Suppressor macrophage (primary cell): ENCODE measurements at places on chromosomes 16 and 17.

- no peak for DNase-seq
These were observed 21.5 kb downstream of the MARF1 start for GRCh38 chr16:15621456-15621855.

GRCh38 chr16:75506107-75506506 lies 10.9 kb upstream of the CHST6 start:
- no peak for DNase-seq

GRCh38 chr16:56493126-56493525 lies 26.7 kb downstream of the BBS2 start:
- no peak for DNase-seq

- no peak for DNase-seq
These were observed 12.2 kb downstream of the ZNHIT3 start for GRCh38 chr17:36498560-36499300.

- no peak for DNase-seq
These were observed 32.3 kb downstream of the AXIN2 start for GRCh38 chr17:65529040-65529633.

DNA sequence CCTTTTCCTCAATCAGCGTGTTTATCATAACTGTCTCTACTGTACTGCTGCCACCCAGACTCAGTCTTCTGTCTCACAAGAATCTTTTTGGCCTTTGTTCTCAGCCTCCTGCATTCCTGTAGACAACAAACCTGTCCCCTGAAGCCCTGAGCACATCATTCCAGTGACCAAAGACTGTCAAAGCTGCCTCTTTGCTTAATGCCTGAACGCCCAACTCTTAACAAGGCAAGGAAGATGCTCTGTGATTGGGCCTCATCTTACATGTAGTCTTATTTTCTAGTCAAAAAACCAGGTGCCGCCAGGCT lies 29.3 kb upstream of the AQP8 start:
- DNase-seq = no peak

GRCh38 chr17:902463-902862 lies 77.1 kb downstream of the NXN start:
- no peak for DNase-seq

- DNase-seq = no peak
These were observed 22.2 kb downstream of the WSCD1 start for GRCh38 chr17:6092182-6092902.

GRCh38 chr17:31491376-31492131 lies 100.1 kb downstream of the RAB11FIP4 start:
- peak; percentile 62 for DNase-seq

- DNase-seq = peak; percentile 36
These were observed 53.4 kb downstream of the MFSD11 start for GRCh38 chr17:76791053-76791980.
